ENCODE measurements at places on chromosomes 16 and 17. TPM values are rescaled to one million over a fixed set of nuclear protein-coding genes. Genes with fewer than 3 reads are reported as not detected.

The ELMO3 gene
- not detected for total RNA-seq

The CISD3 gene
- total RNA-seq: 0.60 TPM

The ST6GALNAC1 gene
- total RNA-seq: not detected

The CES3 gene
- total RNA-seq: 5.7 TPM

The CLEC3A gene
- not detected for total RNA-seq

The TP53TG3 gene
- total RNA-seq: not detected
